ENCODE measurements at places on chromosomes 7 and 10. TPM values are rescaled to one million over a fixed set of nuclear protein-coding genes. Genes with fewer than 3 reads are reported as not detected.

SPDYE16 gene
- total RNA-seq: not detected

CRYGN gene
- total RNA-seq: not detected

POLR2J2 gene
- 2.1 TPM for total RNA-seq

PRF1 gene
- 2.1 TPM for total RNA-seq

CDK14 gene
- total RNA-seq: 25.1 TPM

GJD4 gene
- total RNA-seq: 2.1 TPM

HOXA9 gene
- 7.8 TPM for total RNA-seq

ATOH7 gene
- total RNA-seq: not detected

PRKCQ gene
- total RNA-seq: 14.6 TPM

OR13A1 gene
- total RNA-seq: not detected

AQP1 gene
- total RNA-seq: 67.8 TPM

LRIT1 gene
- total RNA-seq: not detected

NPTX2 gene
- total RNA-seq: 3.1 TPM

SLC13A4 gene
- not detected for total RNA-seq

TMEM130 gene
- total RNA-seq: 0.52 TPM

GPR15LG gene
- not detected for total RNA-seq

NUTM2A gene
- total RNA-seq: 1.0 TPM

HOXA11 gene
- total RNA-seq: 2.1 TPM

ADD3 gene
- total RNA-seq: 113 TPM

GGCT gene
- 12.5 TPM for total RNA-seq

MSRB2 gene
- total RNA-seq: 15.7 TPM

SEMA3A gene
- total RNA-seq: 24.5 TPM

IKZF1 gene
- total RNA-seq: 2.1 TPM

MALRD1 gene
- total RNA-seq: 2.1 TPM

TRAPPC14 gene
- 2.6 TPM for total RNA-seq

HOXA3 gene
- 3.7 TPM for total RNA-seq

SRRM3 gene
- total RNA-seq: not detected

MARVELD1 gene
- total RNA-seq: 17.2 TPM
